PC-3 (cell line): ENCODE measurements at places on chromosomes 7 and 10. TPM values are rescaled to one million over a fixed set of nuclear protein-coding genes. Genes with fewer than 3 reads are reported as not detected.

NOLC1 gene
- 69.9 TPM in 2 replicates for total RNA-seq

DNA sequence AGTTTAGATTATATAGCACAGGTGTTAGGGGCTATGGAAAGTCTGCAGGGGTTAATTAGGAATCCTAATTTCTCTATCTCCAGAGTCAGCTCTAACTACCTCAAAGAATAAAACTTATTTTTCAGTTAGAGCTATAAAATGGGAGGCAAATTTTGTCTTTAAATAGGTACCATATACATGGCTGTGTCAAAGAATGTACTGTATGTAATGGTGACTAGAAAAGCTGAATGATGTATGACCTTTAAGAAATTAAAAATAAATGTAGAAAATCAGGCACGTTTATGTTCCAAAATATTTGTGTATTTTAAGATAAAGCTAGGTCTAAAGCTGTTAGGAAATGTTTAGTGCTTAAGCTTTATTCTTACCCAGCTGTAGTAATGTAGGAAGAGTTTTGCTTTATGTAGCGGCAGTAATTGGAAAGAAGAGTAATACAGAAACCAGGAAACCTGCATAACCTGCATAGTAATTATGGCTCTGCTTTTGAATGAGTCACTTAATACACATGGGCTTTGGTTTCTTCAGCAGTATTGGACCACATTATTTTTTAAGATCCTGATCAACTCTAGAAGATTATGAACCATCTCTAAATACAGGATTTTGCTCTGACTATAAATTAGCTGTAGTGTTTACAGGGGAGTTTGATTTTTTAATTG, 85.0 kb downstream of the KMT2E start:
- H3K27ac ChIP-seq: peak overlapping the region; percentile 53
- no peak overlapping the region for H3K4me3 ChIP-seq
- DNase-seq: peak; percentile 82

OGDHL gene
- total RNA-seq: 2.0 and 2.6 TPM in 2 replicates

GRCh38 chr10:72625276-72625607, 637 bp downstream of the MICU1 start:
- peak overlapping the region; percentile 87 for H3K4me3 ChIP-seq
- H3K27ac ChIP-seq: no peak overlapping the region
- no peaks in the 10 kb centered on the region for H3K27me3 ChIP-seq
- peaks cover 9% of the 10 kb centered on the region; the same call in 1 of the 2 replicates for H3K4me1 ChIP-seq
- no peaks in the 10 kb centered on the region for H3K36me3 ChIP-seq

TAS2R60 gene
- total RNA-seq: not detected in 2 replicates

DNA sequence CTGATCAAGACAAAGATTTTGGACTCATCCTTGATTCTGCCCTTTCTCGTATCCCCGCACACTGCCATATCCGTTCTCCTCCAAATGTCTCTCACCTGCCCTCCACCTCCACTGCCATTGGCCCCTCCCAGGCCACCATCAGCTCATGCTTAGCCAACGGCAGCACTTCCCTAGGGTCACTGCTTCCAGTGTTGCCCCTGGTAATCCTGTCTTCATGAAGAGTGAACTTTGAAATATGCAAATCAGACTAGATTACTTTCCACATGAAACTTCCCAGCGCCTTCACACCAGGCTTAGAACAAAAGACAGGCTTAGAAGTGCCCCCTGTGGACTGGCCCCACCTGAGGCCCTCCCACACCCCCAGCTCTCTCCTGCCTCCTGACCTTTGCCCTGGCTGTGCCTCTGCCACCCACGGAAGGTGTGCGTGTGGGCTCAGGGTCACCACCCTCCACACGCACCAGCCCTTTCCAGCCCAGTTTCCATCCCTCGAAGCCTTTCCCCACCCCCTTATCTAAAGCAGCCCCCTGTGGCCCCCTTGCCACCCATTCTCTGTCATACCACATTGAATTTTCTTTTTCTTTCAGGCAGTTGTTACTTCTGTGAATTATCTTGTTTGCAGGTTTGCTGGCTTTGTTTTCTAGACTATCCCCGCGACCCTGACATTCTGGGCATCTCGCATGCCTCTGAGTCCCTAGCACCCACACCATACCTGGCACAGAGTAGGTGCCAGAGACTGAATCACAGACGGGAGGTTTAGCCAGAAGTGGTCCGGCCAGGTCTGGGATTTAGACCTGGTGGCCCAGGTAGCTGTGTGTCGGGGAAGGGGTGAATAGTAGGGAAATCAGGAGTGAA, 26.8 kb upstream of the C10orf53 start:
- peaks cover 96% of the 10 kb centered on the region for H3K27me3 ChIP-seq
- no peak overlapping the region for H3K27ac ChIP-seq
- H3K36me3 ChIP-seq: no peaks in the 10 kb centered on the region
- no peak for DNase-seq
- no peak overlapping the region for H3K4me3 ChIP-seq

SORCS1 gene
- 0.11 TPM in 1 of 2 replicates, not detected in the other for total RNA-seq

SPDYE2 gene
- not detected in 2 replicates for total RNA-seq

DNA sequence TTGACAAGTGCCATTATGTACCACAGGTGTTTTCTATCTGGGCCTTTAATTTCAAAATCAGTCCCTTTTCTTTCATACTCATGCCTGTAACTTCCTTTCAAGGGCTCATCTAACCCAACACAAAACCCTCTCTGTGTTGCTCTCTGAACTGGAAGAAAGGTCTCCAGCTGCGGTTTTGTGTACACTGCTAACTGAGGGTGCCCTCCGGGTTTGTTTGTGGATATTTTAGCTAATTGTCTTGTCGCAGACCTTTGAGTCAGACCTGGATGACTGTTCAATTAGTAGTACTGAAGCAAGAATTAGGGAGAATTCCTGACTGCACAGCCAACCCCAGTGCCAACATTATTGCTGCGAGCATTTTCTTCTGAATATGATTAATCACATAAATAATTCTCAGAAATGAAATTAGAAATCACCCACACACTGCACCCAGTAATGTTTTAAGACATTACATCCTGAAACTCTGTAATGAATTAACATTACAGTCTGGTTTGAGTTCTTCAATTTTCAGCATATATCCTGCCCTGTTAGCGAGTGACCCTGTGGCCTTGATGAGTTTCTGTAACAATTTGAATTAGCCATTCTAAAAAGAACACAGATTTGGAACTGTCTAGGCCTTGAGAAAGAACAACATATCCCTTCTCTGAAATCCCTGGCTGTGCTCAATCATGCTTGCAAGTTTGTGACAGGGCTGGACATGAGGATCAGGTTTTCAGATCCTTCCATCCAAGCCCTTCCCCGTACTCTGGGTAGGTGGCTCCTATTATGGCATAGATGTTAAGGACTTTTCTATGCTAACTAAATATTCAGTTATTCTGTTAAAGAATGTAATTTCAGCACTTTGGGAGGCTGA, 460.1 kb downstream of the PLXDC2 start:
- no peaks in the 10 kb centered on the region for H3K36me3 ChIP-seq
- H3K27ac ChIP-seq: no peak overlapping the region
- DNase-seq: peak; percentile 54
- no peaks in the 10 kb centered on the region for H3K27me3 ChIP-seq
- H3K4me1 ChIP-seq: peaks cover 4% of the 10 kb centered on the region; the same call in 1 of the 2 replicates
- no peak overlapping the region for H3K4me3 ChIP-seq

- H3K4me3 ChIP-seq: no peak overlapping the region
- H3K4me1 ChIP-seq: no peaks in the 10 kb centered on the region
- DNase-seq: no peak
- H3K27me3 ChIP-seq: no peaks in the 10 kb centered on the region
Observed at GRCh38 chr7:34337163-34337562, 320.9 kb upstream of the NPSR1 start.

HOXA5 gene
- 7.0 and 7.5 TPM in 2 replicates for total RNA-seq

- peak overlapping the region; percentile 91 for H3K27ac ChIP-seq
- H3K4me1 ChIP-seq: peaks cover 32% of the 10 kb centered on the region
- H3K27me3 ChIP-seq: no peaks in the 10 kb centered on the region
- peak overlapping the region; percentile 49; the same call in 1 of the 2 replicates for H3K4me3 ChIP-seq
- H3K36me3 ChIP-seq: no peaks in the 10 kb centered on the region
Observed at GRCh38 chr7:138934861-138935260, 46.3 kb downstream of the KIAA1549 start.

DNA sequence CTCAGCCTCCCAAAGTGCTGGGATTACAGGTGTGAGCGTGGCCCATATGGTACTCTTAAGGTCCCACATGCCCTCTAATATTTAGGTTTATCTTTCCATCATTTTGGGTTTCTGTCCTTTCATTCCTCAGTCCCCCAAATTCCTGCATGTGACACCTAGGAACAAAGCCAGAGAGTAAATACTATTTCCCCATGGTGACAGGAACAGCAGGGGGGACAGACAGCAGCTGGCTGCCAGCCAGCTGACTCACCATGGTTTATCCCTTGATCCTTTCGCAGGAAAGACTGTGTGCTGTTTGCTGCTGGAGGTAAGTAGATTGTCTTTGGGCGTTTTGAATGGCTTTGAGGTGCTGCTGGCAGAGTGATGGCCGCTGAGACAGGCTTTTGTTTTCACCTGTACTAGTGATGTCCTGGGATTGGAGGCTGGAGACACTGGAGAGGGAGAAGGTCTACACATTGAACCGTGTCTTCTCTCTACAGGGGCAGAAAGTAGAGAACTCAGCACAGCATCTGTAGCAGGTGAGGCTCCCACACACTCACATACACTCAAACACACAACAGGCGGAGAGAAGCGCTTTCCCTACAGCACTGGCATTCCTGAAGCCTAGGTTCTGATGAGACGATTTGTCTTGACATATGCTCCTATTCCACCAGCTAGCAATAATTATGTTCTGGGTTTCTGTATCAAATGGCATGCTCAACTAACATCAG, 83.7 kb upstream of the EFCAB10 start:
- H3K4me3 ChIP-seq: no peak overlapping the region
- peak; percentile 73 for DNase-seq
- H3K27me3 ChIP-seq: no peaks in the 10 kb centered on the region
- H3K4me1 ChIP-seq: peaks cover 10% of the 10 kb centered on the region

COL28A1 gene
- total RNA-seq: 0.26 TPM in 1 of 2 replicates, not detected in the other

ANAPC16 gene
- 19.2 and 23.9 TPM in 2 replicates for total RNA-seq

DNA sequence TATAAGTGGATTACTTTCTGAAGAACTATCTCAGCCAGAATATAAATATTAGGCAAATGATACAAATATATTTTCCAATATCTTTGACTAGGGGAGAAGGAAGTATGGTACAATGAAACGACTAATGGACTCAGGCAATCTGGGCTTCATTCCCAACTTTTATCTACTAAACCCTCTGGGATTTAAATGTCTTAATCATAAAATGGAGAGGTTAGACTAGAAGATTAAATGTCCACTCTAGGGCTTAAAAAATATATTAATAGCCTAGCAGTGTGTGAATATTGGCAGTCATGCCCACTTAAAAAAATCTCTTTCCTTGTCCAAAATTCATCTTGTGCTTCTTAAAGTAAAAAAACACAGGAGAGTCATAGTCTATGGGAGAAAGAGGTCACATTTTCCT, 98.3 kb downstream of the CTTNBP2 start:
- H3K27ac ChIP-seq: no peak overlapping the region
- H3K27me3 ChIP-seq: no peaks in the 10 kb centered on the region
- no peak for DNase-seq
- no peaks in the 10 kb centered on the region for H3K36me3 ChIP-seq
- H3K4me3 ChIP-seq: no peak overlapping the region

ATRNL1 gene
- total RNA-seq: not detected in 2 replicates

GRCh38 chr10:79127151-79127961, 58.6 kb downstream of the ZMIZ1 start:
- H3K36me3 ChIP-seq: peaks cover 14% of the 10 kb centered on the region
- peak; percentile 100 for DNase-seq
- peaks cover 41% of the 10 kb centered on the region for H3K4me1 ChIP-seq

- no peaks in the 10 kb centered on the region for H3K36me3 ChIP-seq
- no peaks in the 10 kb centered on the region for H3K27me3 ChIP-seq
- 0 out of 2 replicates have a peak overlapping the region, but pooled peaks have one; percentile 15 for H3K4me3 ChIP-seq
Observed at GRCh38 chr7:46545790-46546189, 624.7 kb upstream of the IGFBP3 start.

LRRC18 gene
- total RNA-seq: not detected in 2 replicates

DNA sequence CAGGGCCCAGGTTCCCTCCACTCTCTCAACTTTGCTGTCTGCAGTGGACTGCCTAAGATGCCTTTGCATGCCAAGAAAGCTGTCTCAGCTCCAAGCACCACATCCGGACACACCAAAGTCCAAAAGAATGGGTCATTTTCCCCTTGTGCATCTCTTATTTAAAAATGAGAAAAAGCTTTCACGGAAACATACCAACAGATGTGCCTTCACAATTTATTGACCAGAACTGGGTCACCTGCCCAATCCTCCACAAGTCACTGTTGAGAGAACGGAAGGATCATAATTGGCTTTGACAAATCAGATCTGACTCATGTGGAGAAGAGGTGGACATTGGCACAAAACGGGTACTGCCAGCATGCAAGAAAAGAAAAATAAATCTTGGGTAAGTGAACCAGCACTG, 258.3 kb downstream of the SNX13 start:
- no peaks in the 10 kb centered on the region for H3K27me3 ChIP-seq
- peak; percentile 83 for DNase-seq
- peaks cover 49% of the 10 kb centered on the region for H3K4me1 ChIP-seq
- H3K4me3 ChIP-seq: no peak overlapping the region
- no peaks in the 10 kb centered on the region for H3K36me3 ChIP-seq

DNA sequence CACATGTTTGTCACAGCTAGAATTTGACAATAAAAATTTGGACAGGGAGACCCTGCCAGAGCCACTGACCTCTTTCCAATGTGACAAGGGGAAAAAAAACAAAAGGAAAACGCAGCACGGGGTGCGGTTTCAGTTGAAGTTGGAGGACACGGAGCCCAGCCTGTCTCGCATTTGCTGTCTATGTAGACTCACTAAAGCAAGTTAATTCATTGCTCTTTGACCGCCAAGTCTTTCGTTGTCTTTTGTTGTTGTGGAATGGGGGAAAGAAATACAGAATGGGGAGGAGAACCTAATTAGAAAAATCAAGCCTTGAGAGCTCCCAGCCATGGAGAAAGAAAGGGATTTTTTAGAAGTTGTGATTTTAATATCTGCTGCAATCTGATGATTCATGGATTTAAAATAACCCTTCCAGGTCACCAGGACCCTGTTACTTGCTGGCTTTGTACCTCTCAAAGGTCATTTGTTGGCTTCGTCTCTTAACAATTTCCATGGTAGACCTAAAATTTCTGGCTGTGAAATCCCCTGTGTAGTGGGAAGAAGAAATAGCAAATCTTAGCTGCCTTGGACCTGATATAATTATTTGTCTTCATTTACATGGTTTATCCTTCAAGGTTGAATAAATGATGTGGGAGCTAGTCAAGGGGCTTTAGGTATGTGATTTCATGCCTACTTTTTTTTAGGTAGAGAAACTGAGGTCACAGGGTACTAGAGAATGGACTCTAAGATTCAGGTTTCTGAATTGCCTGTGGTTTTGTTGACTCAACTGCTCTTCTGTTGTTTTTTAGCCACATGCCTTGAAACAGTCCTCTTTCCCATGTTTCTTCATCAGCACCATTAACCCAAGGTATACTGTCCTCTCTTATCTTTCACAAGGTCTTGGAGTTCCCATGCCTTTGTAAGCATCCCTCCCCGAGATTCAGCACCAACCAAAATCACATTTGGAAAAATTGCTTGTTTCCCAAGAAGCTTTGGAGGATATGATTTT, 78.7 kb downstream of the TCF7L2 start:
- no peak for DNase-seq
- no peak overlapping the region for H3K4me3 ChIP-seq
- no peaks in the 10 kb centered on the region for H3K27me3 ChIP-seq
- no peak overlapping the region for H3K27ac ChIP-seq
- no peaks in the 10 kb centered on the region for H3K4me1 ChIP-seq

GFRA1 gene
- total RNA-seq: not detected in 2 replicates

FAM13C gene
- total RNA-seq: 0.07 and 0.63 TPM in 2 replicates

SPDYE2B gene
- not detected in 2 replicates for total RNA-seq

- no peak for DNase-seq
- H3K36me3 ChIP-seq: no peaks in the 10 kb centered on the region
- H3K4me1 ChIP-seq: no peaks in the 10 kb centered on the region
- peaks cover 50% of the 10 kb centered on the region for H3K27me3 ChIP-seq
- H3K27ac ChIP-seq: no peak overlapping the region
Observed at GRCh38 chr10:118271671-118272070, 70.5 kb downstream of the FAM204A start.
